Thyroid gland (tissue), 4 donors: ENCODE measurements at places on chromosomes 6 and 20. TPM values are rescaled to one million over a fixed set of nuclear protein-coding genes. Genes with fewer than 3 reads are reported as not detected.

- peak; percentile 49 for DNase-seq
Measured at GRCh38 chr6:152338335-152339125, 298.6 kb downstream of the SYNE1 start.

- DNase-seq: no peak
Measured at GRCh38 chr20:13639150-13639497, 392 bp upstream of the TASP1 start.

- no peak for DNase-seq
Measured at GRCh38 chr6:21691685-21692346, 98.3 kb downstream of the SOX4 start.

- DNase-seq: no peak
Measured at GRCh38 chr20:41308726-41309413, 8.7 kb downstream of the ZHX3 start.

DNA sequence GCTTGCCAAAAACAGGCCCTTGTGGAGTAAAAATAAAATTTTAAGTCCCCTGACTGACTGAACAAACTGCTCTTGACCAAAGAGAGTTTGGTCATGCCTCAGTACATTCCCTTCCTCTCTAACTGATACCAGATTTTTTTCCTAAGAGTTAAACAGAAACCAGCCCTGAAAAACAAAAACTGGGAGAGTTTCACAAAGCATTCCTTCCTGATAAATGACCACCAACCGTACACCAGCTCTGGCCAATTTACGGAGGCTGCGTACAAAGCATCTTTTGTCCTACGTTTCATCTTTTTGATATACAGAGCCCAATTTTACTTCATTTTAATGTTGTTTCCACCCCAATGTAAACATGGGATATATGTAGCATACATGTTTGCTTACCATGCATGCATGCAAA, 477.4 kb upstream of the HTR1E start:
- DNase-seq: peak; percentile 49

DNA sequence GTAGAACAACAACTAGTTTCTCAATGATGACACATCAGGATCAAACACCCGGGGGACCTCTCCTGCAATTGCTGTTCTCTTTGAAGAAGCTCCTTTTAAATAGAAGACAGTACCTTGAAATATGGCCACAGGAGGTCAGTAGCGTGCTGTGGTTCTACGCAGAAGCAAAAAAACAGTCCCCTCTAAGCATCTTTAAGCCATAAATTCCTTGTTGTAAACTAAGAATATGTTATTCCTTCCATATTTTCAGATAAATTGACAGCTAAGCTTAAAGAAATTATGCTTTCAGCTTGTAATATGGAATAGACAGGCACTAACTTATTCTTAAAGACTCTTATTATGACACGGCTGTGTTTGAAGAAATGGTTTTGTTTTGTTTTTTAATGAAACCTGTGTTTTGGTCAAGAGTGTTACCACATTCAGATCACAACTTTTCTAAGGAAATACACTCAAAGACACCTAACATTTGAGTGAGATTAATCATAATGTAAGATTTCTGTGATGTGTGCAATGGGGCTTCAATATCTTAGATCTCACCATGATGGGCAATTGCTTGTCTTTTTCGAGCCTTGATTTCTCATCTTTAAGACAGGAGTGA, 49.7 kb upstream of the IL20RA start:
- DNase-seq: peak; percentile 48

- no peak for DNase-seq
Measured at GRCh38 chr20:12056839-12057238, 139.1 kb downstream of the BTBD3 start.

GRCh38 chr6:25635886-25636317, 16.1 kb upstream of the SCGN start:
- no peak for DNase-seq

- DNase-seq: peak; percentile 49
Measured at GRCh38 chr6:119073307-119074051, 5.0 kb downstream of the FAM184A start.

- no peak for DNase-seq
Measured at GRCh38 chr20:1186367-1186991, 1.7 kb upstream of the TMEM74B start.

DNA sequence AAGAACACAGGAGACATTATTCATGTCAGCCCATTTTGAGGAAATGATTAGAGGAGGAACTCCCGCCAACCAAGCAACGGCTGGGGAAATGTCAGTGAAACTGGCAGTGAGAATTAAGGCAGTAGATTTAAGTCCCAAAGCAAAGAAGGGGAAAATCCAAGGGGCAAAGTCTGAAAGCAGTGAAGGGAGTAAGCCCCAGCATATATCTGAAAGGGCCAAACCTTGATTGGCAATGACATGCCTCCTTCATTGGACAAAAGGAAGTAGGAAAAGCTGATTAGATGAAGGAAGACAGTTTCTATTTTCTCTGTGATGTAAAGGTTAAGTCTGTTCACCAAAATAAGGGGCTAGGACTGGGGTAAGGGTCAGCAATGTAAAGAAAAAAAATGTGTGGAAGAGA, 190.3 kb downstream of the RNF144B start:
- DNase-seq: no peak

DNA sequence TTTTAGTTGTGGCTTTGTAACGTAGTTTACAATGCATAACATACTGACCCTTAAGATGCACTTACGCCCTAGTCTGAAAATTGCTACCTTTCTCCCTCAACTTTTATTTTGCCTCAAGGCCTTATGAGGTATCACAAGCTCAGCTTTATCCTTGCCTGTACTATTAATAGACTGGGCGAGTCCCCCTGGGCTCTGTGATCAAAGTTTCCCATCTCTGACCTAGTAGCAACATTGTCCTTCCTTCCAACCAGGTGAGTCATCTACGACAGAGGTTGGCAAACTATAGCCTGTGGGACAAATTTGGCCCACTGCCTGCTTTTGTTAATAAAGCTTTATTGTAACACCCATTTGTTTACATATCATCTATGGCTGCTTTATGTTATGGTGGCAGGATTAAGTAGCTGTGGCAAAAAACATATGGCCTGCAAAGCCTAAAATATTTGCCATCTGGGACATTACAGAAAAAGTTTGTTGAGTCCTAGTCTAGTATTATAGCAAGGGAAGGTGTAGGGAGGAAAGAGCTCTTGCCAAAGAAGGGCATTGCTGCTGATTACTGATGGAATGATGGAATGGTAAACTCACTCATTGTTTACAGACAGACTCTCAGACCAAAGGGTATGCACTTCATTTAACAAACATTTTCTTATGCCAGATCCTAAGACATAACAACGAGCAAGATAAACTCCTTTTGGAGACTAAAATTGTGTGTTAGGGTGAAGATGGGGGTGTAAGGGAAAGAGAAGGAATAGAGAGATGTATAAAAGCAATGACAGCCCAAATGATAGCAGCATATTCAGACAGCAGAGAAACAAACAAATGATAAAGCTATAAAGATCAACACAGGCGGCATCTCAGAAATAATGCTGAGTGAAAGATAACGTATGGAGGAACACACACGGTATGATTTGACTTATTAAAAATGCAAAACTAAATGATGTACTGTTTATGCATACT, 74.2 kb downstream of the SLC22A23 start:
- DNase-seq: no peak

GRCh38 chr20:4637081-4637797, 84.5 kb upstream of the PRND start:
- no peak for DNase-seq

DNA sequence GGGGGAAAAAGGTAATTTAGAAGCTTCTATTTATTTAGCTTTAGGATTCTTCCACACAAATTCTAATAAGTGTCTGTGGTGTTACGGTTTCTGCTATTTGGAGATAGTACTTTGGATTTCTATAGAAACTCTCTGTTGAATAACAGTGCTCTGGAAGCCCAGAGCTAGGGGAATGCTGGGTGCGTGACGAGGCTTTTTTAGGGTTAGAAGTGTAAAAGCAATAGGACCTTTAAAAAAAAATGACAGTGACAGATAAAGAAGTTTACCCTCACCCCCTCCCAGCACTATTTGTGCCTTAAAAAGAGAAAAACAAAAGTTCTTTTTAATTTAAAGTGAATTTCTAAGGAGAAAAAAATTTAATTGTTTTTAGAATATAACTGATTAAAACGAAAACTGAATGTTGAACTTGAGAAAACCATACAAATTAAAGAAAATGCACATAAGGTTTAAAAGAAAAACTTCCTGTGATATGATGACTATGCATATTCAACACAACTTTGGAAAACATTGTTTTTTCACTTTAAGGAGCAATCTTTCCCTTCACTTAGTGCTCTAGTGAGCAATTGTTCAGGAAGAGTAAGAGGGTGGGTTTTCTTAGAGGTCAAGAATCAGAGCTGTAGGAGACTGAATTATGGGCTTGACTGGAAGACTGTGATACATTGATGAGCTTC, 89.6 kb upstream of the RIPOR2 start:
- no peak for DNase-seq

DNA sequence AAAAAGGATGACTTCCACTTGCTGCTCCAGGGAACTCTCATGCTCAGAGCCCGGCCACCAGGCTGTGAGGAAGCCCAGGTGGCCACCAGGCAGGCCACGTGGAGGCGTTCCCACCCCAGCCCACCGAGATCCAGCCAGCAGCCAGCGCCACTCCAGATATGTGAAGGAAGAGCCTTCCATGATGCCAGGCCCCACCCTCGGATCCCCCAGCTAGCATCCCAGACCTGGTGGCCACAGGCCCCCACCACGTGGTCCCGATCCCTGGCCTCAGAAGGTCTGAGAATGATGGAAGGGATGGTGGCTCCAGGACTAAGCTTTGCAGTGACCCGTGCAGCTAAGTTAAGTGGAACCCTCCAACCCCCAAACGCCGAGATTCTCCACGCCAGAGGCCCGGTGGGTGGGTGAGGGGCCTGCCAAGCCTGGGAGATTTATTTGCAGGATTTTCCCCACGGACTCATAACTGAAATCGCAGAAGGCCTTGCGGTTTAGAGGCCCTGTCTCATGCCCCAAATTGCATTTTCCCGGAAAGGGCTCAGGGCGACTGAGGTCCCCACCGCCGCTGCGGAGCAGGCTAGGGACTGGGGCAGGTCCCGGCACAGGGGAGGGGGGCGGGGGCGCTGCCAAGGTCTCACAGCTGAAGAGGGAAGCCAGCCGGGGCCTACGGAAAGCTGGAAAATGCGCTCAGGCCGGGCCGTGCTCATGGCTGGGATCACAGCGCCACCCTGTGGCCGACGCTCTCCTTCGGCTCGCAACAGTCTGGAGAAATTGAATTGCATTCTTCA, 31.1 kb upstream of the CST7 start:
- peak; percentile 85 for DNase-seq

GRCh38 chr20:49698477-49698876, 15.2 kb downstream of the B4GALT5 start:
- DNase-seq: no peak

DNA sequence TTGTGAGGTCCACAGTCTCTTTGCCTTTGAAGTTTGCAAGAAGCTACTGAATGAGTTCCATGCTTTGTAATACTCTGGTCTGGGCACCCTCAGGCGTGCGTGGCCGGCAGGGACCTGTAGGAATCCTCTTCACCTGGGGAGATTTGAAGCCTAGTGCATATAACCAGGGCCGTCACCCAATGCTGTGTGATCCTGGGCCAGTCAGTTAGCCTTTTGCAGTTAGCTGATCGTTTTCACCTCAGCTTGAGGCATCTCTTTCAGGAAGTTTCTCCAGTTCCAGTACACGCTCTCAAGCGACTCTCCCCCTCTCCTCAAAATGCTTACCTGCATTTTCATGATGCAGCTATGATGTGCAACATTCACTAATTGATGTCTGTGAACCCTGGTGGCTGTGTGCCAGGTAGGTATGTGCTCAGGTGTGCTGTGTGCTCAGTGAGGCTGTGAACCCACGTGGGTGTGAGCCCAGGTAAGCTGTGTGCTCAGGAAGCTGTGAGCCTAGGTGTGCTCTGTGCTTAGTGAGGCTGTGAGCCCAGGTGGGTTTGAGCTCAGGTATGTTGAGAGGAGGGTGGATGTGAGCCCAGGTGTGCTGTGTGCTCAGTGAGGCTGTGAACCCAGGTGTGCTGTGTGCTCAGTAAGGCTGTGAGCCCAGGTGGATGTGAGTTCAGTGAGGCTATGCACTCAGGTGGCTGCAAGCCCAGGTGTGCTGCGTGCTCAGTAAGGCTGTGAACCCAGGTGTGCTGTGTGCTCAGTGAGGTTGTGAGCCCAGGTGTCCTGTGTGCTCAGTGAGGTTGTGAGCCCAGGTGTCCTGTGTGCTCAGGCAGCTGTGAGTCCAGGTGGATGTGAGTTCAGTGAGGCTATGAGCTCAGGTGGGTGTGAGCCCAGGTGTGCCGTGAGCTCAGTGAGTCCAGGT, 120.4 kb downstream of the PHACTR3 start:
- no peak for DNase-seq

DNA sequence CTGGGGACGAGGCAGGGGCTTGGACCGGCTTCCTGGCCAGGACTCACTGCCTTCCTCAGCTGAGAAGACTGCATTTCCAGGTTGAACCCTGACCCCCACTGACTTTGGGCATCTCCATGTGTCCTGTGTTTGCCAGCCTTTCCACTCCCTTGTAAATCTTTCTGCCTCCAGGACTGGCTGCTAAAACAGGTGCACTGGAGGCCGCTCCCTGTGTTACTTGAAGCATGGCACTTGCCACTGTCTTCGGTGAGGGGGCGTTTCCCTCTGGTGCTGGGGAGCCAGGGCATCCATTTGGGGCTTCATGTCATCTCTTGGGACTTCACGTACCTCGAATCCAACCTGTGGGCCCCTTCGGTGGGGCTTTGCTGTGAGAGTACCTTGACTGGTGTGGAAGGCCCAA, 6.7 kb upstream of the RBM38 start:
- DNase-seq: no peak

- no peak for DNase-seq
Measured at GRCh38 chr6:5174756-5175549, 85.8 kb downstream of the LYRM4 start.

Gene CALHM6
- total RNA-seq: 2.4 TPM

Gene PRSS35
- total RNA-seq: not detected

Gene CDC5L
- 24.7 TPM for total RNA-seq

Gene SMLR1
- not detected for total RNA-seq

Gene ME1
- 55.9 TPM for total RNA-seq

Gene RIPOR2
- 13.0 TPM for total RNA-seq

Gene BMP6
- total RNA-seq: 2.7 TPM
